ENCODE measurements at places on chromosomes 1 and 21. TPM values are rescaled to one million over a fixed set of nuclear protein-coding genes. Genes with fewer than 3 reads are reported as not detected.

EYA3 gene
- total RNA-seq = 16.9 TPM

MAP1LC3C gene
- total RNA-seq = 0.19 TPM

PDE9A gene
- total RNA-seq = 3.2 TPM

TSPEAR gene
- 3.3 TPM for total RNA-seq

DMRTA2 gene
- not detected for total RNA-seq

PAPPA2 gene
- total RNA-seq = 0.41 TPM

SAMD13 gene
- total RNA-seq = 2.0 TPM

OR2L3 gene
- not detected for total RNA-seq

ASTN1 gene
- total RNA-seq = 0.33 TPM

DISC1 gene
- total RNA-seq = 3.5 TPM

SPATA46 gene
- total RNA-seq = not detected

ATXN7L2 gene
- total RNA-seq = 2.1 TPM

SIK1 gene
- 7.8 TPM for total RNA-seq

RIIAD1 gene
- total RNA-seq = 5.6 TPM

SPATA1 gene
- 0.66 TPM for total RNA-seq

OR2L13 gene
- total RNA-seq = not detected

VPS26C gene
- total RNA-seq = 54.2 TPM

EIF4G3 gene
- 33.9 TPM for total RNA-seq

DLGAP3 gene
- 0.05 TPM for total RNA-seq

MRPL24 gene
- total RNA-seq = 92.1 TPM

THEM5 gene
- total RNA-seq = not detected

SLC16A4 gene
- total RNA-seq = 3.3 TPM

LRRC39 gene
- 166 TPM for total RNA-seq

BTBD8 gene
- total RNA-seq = 4.0 TPM

ZNF593OS gene
- not detected for total RNA-seq

KCNJ15 gene
- total RNA-seq = 0.30 TPM

ZNF687 gene
- total RNA-seq = 11.2 TPM

AMPD1 gene
- total RNA-seq = not detected

RBM11 gene
- total RNA-seq = 0.30 TPM

KIRREL1 gene
- total RNA-seq = 7.3 TPM

CD5L gene
- total RNA-seq = 0.52 TPM

LCE1F gene
- not detected for total RNA-seq

FCAMR gene
- not detected for total RNA-seq

OR4F29 gene
- not detected for total RNA-seq

MFAP2 gene
- 3.0 TPM for total RNA-seq

RGS1 gene
- 0.74 TPM for total RNA-seq

PGLYRP4 gene
- total RNA-seq = not detected

CLIC6 gene
- 11.2 TPM for total RNA-seq

BCL10 gene
- 7.8 TPM for total RNA-seq

HSPG2 gene
- total RNA-seq = 257 TPM

RNU1-3 gene
- 6,072 TPM for total RNA-seq

KIF21B gene
- 0.47 TPM for total RNA-seq

LCE6A gene
- not detected for total RNA-seq

LAMTOR2 gene
- 55.0 TPM for total RNA-seq

ANGPTL1 gene
- 11.5 TPM for total RNA-seq

PLA2G2C gene
- total RNA-seq = not detected

NSUN4 gene
- 14.1 TPM for total RNA-seq

LMX1A gene
- 0.11 TPM for total RNA-seq

C1orf52 gene
- total RNA-seq = 18.5 TPM

SPRR1B gene
- not detected for total RNA-seq

FOXO6 gene
- 2.1 TPM for total RNA-seq

TNFRSF9 gene
- total RNA-seq = not detected

ZSWIM5 gene
- total RNA-seq = 0.93 TPM

VSIG8 gene
- not detected for total RNA-seq

Measured in left ventricle myocardium inferior (tissue), 1 donor.